Urinary bladder (tissue), 4 donors: ENCODE measurements at places on chromosomes 7 and 10. TPM values are rescaled to one million over a fixed set of nuclear protein-coding genes. Genes with fewer than 3 reads are reported as not detected.

The RSPH10B gene
- total RNA-seq = not detected

DNA sequence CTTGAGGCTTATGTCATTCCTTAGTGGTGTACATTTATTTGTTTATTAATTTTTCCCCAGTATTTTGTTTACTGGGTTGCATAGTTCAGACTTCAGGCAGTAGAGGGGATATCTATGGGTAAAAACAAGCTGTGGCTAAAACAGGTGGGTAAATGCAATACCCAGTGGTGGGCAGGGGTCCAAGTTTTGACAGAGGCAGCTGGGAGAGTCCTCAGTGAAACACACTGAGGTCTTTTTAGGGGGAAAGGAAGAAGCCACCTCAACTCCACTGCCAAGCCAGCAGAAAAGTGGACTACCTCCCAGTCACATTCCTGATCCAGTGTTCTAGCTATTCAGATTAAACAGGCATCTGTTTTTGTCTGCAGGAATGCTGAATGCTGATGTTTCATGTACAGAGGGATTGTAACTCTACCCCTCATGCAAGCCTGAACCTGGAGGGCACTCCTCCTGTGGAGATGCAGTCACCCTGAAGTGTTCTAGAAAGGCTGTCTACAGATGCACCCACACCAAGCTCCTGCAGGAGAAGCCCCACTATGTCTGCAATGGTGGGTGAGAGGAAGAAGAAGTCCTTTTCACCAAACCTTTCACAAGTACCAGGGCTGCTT lies 757.8 kb downstream of the INHBA start:
- DNase-seq = no peak

The CYP3A7 gene
- 0.21 TPM for total RNA-seq

The PRSS37 gene
- not detected for total RNA-seq

DNA sequence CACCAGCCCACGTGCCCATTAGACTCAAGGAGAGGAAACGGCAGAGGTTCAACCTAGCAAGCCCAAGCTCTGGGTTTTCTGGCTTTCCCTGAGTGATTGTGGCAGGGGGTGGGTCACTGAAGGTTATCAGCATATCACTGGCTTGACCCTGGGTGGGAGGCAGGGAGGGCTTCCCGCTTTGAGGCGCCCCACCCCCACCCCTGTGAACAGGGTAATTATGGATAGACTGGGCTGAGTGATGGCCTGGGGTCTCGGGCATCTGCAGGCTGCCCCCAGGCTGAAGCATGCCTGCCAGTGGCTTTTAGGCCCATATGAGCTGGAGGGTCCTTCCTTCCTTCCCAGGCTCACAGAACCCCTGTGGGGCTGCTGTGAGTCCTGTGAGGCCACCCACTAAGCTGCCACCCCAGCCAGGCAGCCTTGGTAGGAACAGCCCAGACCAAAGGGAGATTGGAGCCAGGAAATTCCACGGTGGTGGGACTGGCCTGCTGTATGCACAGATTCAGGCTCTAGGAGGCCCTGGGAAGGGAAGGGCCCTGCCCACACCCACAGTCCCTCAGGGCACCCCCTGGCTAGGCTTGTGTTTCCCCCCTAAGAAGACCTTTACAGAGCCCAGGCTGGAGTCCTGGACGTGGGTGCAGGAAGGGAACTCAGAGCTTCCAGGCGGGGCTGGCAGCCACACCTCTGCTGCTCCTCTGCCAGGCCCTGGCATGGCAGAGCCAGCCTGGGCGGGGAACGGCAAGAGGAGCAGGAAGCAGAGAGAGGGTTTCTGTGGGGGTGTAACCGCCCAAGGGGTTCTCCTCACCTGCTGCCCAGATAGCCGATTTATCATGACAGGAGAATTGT lies 33.1 kb downstream of the GPRIN2 start:
- no peak for DNase-seq

The OR2A7 gene
- 5.6 TPM for total RNA-seq

The SPDYE11 gene
- not detected for total RNA-seq

GRCh38 chr7:92634924-92635519 lies 44.8 kb upstream of the FAM133B start:
- no peak for DNase-seq

The HTR5A gene
- total RNA-seq = not detected

GRCh38 chr7:79968077-79968648 lies 166.5 kb upstream of the GNAI1 start:
- DNase-seq = no peak

GRCh38 chr10:76759681-76760080 lies 877.9 kb downstream of the KCNMA1 start:
- DNase-seq = no peak

- no peak for DNase-seq
Observed at GRCh38 chr7:42380401-42380800, 143.4 kb upstream of the GLI3 start.
